ENCODE measurements at places on chromosomes 12 and 14.

DNA sequence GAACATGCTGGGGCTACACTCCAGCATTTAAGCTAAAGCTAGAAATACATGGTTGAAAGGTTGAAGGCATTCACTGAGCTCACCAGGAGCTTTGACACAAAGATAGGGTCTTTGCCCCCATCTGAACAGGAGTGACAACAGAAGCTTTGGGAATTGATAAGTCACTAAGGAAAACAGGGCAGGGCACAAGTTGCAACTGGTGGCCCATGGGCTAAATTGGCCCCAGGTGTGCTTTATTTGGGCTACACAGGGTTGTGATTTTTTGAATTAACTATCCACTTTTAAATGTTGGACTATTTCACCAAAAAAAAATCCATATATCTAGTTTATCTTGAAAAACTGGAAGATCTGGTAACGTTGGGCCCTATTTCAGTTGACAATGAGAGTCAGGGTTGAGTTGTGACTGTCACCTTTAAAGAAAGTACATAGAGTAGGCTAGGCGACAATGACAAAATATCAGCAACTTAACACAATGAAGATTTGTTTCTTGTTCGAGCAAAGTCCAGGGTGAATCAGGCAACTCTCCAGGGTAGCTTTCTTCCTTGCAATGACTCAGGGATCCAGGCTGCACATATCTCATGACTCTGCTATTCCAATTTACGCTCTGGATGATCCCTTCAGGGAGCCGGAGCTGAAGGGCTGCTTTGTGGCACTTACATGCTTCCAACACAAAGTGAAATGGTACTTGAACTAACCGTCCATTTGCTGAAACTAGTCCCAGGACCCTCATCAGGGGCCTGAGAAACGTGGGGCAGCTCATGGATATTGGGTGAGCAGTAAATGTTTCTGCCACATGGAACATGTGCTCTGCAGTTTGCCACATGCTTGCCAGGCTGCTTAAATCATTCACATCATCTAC, 13.3 kb upstream of the EIF4B start:
- DNase-seq = no peak

DNA sequence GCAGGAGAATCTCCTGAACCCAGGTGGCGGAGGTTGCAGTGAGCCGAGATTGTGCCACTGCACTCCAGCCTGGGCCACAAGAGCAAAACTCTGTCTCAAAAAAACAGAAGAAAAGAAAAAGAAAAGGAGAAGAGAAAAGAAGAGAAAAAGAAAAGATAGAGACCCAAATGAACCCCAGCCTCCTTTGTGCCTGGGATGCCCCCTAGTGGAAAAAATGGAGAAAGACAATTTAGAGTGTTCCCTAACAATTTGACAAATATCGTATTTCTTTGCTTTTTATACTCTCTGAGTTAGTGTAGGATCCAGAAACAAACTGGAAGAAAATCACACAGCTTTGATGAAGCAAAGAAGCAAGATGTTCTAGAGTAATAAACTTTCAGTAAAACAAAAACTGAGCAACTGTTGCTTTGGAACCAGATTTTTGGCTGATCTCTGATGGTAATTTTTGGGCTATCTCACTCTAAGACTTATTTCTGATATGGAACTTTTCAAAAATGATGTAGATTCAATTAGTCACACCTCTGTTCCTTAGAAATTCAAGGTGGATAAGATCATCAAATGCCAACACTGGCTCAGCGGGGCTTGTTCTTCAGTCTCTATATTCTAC, 18.6 kb upstream of the PRKAB1 start:
- no peak for DNase-seq

GRCh38 chr12:128687851-128688250, 135.9 kb downstream of the SLC15A4 start:
- no peak for DNase-seq

GRCh38 chr12:59345406-59345805, 250.4 kb upstream of the SLC16A7 start:
- no peak for DNase-seq

- DNase-seq = no peak
These were observed 5.3 kb downstream of the TRPV4 start for GRCh38 chr12:109827566-109828550.

- DNase-seq = peak; percentile 27
These were observed 30.3 kb downstream of the SSH1 start for GRCh38 chr12:108826807-108827721.

GRCh38 chr12:108750526-108750925, 19.2 kb upstream of the CORO1C start:
- no peak for DNase-seq

DNA sequence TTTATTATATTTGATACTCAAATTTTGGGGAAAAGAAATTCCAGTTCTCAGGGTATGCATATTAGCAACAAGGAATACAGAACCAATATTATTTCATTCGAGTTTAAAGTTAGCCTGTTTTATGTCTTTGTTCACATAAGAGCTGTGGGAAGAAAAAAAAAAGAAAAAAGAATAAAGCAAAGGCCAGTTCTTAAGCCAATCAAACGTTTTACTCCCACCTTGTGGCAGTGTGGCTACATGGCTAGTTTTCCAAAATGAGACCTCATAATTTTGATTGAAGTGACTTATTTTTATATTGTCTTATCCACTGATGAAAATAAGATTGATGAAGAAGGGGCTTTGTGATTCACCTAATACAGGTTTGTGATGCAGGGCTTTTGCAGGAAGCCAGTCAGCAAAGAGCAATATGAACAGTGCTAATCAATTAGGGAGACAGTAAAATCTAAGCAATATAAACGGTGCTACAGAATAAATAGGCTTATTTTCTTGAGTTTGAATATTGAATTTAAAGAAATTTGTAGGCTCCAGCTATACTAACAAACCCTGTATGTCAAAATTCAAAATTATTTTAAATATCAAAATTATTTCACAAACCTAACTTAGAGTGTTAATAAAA, 624.1 kb upstream of the FOXG1 start:
- DNase-seq = peak; percentile 61

DNA sequence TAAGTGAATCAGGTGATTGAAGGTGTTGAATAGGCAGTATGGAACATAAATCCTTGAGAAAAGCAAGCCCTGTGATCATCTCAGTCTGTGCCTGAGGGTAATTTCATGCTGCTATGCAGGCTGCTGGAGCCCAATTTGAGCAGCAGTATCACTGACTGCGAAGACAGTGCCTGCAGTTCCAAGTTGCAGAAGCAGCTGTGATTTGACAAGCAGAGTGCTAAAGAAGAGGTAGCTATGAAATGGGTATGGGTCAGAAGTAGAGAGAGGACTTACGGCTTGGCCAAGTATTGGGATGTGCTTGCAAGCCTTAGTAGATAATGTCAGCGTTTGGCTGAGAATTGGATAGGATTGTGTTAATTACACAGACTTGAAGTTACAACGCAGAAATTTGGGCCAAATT, 22.5 kb downstream of the PIK3C2G start:
- DNase-seq = no peak

GRCh38 chr12:129862561-129863175, 41.2 kb downstream of the TMEM132D start:
- no peak for DNase-seq

DNA sequence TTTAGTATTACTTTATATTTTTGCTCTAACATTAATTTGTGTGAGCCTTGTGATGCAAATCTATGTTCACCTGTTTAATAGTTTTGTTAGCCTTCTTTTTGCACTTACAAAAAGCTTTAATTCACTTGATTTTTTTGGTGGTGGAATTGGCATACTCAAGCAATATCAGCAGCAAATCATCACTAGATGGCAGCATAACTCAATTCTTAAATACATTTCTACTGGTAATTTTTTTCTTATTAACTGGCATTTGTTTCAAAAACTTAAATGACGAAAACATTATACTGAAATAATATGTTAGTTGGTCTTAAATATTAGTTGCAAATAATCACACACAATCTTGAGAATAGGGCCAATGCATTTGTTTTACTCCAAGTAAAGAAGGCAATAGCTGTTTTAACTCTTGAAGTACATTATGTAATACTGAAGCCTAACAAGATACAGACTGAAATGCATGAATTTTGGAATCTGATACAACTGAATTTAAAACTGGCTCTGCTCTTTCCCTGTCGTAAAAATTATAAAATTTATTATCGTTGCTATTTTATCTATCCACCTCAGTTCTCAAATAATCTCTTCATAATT, 151.5 kb downstream of the ATXN7L3B start:
- peak; percentile 44 for DNase-seq

DNA sequence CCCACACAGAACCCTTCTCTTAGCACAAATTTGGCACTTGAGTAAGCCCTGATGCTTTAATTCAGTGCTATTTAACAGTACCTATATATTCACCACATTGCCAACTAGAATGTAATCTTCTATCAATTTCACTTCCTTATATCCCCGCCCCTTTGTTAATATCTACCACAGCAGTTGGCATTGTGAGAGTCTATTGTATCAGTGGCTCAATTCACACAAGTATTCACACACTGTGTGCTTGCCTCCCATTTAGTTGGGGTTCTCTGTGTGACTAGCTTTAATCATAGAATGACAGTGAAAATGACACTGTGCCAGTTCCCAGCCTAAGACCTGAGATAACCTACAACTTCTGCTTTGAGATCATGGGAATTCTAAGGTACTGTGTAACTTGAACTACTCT, 103.1 kb downstream of the SEC23A start:
- DNase-seq = no peak

DNA sequence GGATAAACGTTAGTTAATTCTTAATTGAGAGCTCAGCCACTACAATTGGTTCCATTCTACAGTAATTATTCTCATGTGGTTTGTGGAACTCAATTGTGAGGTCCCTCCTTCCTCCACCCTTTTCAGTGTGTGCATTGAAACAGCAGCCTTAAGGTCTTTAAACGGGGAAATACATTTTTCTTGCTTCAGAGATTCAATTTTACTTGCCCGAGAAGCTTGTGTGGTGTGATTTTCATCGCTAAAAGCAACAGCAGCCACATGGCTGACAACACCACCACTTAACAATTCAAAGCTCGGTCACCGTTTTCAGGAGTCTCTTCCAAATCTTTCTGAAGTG, 733 bp upstream of the PPFIBP1 start:
- DNase-seq = no peak

DNA sequence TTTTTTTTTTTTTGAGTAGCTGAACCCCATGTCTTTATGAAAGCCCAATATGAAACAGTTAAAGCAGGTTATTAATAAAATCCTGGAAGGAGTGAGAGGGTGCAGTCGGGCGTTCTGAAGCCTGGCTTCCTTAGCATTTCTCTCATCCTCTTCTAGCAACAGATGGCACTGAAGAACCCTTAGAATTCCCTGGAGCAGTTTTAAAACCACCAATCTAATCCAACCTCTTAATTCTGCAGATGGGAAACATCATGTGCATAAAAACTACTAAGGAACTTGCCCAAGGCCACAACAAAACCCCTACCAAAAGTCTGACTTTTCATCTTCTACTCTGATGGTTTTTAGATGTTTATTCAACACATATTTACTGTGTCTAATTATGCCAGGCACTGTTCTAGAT, 25.2 kb downstream of the PRDM4 start:
- no peak for DNase-seq

DNA sequence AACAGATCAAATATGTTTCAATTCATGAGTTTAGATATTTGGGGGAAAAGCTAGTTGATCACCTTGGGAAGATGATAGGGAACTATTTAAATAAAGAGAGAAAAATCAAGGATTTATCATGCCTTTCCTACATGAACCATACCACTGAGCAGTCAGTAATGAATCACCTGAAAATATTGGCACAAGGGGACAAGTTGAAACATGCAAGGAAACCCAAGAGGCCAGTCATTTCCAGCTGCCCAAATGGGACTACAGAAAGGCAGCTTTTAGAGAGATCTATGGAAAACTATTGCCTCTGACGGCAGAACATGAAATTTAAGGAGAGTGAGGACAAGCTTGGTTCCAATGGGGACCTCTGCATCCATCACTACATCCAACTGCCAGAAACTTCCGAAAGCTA, 14.1 kb upstream of the ETV6 start:
- DNase-seq = no peak

- no peak for DNase-seq
These were observed 242.3 kb downstream of the ANO6 start for GRCh38 chr12:45458238-45458637.

- no peak for DNase-seq
These were observed 192.5 kb downstream of the FBXL14 start for GRCh38 chr12:1401891-1402290.

- no peak for DNase-seq
These were observed 5.8 kb upstream of the CHPT1 start for GRCh38 chr12:101691503-101692096.

DNA sequence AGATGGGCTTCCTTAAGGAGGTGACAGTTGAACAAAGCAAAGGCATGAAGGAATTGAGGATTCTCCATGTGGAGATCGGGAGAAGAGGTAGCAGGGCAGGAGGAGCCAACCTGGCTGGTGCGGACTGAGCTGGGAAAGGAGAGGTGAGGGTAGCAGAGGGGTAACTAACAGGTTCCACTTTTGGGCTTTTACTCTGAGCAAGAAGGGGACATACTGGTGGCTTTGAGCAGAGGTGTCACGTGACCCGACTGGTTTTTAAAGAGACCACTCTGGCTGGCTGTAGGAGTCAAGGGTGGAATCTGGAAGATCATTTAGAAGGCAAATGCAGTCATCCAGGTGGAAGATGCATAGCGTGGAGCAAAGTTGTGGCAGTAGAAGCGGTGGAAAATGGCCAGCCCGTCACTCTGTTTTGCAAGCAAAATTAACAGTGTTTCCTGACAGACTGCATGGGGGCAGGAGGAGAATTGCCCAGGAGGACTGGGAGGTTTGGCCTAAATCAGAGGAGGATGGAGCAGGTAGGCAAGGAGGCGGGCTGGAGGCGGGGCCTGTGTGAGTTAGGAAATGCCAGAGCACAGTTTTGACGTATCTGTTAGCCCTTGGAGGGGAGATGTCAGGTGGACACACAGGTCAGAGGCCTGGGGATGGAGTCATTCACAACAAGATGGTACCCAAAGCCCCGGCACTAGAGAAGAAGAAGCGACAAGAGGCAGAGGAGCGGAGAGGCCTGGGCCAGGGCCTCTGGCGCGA, 156.3 kb upstream of the FKBP4 start:
- no peak for DNase-seq

- no peak for DNase-seq
These were observed 22.2 kb downstream of the SFSWAP start for GRCh38 chr12:131732996-131733615.

DNA sequence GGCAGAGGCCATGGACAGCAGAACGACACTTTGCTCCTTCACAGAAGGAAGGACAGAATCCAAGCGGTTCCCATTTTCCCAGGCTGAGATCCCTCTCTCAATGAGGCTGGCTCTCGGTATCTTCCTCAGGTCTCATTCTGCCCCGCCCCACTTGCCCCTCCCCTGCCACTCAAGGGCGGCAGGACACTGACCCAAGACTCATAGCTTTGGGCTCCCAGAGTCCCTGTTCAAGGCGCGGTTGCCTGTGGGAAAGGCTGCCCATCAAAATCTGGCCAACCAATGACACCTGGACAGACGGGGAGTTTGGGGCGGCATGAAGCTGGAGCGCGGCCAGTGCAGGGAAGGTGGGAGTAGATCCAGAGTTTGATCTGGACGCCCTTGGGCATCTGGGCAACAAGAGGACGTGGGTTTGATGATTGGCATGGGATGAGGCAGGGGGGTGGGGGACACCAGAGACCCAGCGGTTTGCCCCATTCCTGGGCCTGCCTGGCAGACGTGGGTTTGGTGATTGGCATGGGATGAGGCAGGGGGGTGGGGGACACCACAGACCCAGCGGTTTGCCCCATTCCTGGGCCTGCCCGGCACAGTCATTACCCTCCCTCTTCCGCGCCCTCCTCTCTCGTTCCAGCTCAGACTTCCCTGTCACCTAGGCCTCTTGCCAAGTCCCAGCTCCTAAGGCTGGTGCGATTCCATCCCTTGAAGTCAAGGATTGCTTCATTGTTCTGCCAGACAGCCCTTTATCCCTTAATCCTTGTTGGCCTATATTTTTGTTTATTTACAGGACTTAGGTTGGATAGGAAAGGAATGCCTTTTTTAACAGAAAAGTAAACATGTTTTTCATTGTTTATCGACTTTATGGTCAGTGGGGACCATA, 92.1 kb downstream of the NINJ2 start:
- DNase-seq = peak; percentile 21
